Mesothelial cell of epicardium (in vitro differentiated cells): ENCODE measurements at places on chromosomes 6 and 20.

- no peak for DNase-seq
Observed at GRCh38 chr6:163250116-163250515, 164.4 kb upstream of the QKI start.

DNA sequence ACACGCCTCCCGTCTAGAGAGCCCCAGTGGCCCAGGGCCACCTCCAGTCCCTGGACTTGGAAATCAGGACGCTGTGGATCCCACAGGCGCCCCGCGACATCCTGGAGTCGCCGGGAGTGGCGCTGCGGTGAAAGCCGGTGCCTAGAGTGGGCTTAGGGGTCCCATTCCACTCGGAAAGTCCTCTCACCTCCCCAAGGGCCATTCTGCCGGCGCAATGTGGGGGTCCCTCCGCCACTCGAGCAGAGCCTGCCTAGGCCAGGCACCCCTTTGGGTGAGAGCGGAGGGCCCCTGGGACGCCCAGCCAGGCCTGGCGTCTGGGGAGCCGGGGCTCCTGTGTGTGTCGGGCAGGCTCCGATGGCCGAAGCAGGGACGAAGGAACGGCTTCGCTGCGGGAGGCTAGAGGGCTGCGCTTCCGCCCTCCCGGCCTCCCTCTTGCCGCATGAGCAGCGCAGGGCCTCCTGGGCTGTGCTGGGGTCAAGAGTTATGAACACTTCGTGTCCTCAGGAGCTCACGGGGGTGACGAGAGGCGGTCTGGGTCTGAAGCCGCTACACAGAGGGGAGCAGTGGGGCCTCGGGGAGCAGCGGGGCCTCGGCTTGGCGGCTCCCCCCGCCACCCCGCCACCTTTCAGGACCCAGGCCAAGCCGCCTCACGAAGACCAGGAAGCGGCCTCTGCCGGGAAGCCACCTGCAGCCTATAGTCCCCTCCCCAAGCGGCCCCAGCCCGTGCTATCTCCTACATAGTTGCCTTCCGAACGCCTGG lies 13.6 kb downstream of the POU3F2 start:
- peak; percentile 24 for DNase-seq

- DNase-seq: no peak
Observed at GRCh38 chr6:77089776-77090175, 373.5 kb downstream of the HTR1B start.

DNA sequence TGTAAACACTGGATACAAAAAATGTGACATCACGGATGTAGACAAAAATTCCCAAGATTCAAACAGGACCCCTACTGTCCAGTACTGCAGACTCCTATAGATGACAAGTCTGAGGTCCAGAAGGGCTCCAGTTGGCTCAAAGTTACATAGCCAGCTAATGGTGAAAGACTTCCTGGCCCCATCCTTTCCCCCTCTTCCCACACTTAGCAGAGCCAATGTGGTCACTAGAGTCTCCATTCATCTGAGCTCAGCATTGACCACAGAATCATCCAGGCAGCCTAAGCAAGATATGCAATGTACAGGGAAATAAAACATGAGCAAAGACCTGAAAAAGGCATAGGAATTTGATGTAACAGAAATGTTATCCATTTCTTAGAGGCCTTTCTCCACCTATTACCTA lies 180.5 kb downstream of the ADAT2 start:
- DNase-seq: no peak

GRCh38 chr6:66184091-66184490 lies 477.1 kb upstream of the EYS start:
- DNase-seq: no peak

DNA sequence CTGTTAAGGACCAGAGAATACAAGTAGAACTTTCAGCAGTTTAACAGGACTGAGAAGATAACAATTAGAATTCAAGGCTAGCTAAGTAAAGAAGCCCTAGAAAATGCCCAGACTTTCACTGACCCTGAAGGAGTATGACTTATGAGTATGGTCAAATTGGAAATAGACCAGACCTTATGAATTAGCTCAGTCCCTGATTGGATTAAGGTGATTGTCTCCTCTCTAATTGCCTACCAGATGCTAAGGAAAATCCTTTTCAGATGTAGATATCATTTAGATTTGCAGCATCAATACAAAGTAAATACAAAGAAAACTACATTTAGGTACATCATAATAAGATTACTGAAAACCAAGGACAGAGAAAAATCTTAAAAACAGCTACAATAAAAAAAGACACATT lies 58.9 kb downstream of the CNR1 start:
- no peak for DNase-seq

- peak; percentile 64 for DNase-seq
Observed at GRCh38 chr6:114108119-114109002, 137.4 kb upstream of the HDAC2 start.

DNA sequence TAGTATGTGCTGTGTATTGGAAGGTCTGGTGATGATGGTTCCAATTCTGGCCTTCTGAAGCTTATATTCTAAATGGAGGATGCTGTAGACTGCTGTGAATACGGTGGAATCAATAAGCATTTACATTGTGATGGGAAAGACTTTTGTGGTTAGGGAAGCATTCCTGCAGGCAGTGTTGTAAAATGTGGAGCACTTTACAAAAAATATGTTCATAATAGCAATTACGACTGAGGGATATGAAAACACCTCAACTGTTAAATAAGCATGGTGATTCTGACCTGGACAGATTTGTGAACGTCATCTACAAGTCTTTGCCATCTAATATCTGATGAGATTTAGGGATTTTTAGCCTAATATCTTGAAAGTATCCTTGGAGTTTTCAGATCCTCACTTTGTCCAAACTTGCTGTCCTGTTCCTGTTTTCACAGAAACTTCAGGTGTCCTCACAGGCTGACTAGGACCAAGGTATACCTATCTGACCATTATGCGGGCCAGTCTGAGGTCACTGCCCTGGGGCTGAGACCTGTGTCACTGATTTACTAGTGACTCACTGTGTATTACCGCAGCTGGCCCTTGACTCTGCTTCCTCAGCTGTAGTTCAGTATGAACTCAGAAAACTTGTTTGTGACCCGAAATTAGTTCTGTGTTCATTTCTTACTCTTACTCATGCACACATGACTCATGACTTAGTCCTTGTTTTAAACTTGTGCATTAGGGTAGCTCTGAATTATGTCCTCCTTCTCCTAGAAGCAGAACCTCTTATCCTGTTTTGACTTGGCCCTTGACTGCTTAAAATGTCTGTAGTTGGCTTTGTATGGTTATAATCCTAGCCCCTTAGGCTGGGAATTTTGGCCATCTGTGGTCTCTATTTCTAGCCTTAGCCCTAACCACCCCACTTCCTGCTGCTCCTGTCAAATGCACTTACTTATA lies 343.0 kb downstream of the CDKAL1 start:
- no peak for DNase-seq
